ENCODE measurements at places on chromosomes 12 and 14. TPM values are rescaled to one million over a fixed set of nuclear protein-coding genes. Genes with fewer than 3 reads are reported as not detected.

Gene IAPP
- not detected for total RNA-seq

DNA sequence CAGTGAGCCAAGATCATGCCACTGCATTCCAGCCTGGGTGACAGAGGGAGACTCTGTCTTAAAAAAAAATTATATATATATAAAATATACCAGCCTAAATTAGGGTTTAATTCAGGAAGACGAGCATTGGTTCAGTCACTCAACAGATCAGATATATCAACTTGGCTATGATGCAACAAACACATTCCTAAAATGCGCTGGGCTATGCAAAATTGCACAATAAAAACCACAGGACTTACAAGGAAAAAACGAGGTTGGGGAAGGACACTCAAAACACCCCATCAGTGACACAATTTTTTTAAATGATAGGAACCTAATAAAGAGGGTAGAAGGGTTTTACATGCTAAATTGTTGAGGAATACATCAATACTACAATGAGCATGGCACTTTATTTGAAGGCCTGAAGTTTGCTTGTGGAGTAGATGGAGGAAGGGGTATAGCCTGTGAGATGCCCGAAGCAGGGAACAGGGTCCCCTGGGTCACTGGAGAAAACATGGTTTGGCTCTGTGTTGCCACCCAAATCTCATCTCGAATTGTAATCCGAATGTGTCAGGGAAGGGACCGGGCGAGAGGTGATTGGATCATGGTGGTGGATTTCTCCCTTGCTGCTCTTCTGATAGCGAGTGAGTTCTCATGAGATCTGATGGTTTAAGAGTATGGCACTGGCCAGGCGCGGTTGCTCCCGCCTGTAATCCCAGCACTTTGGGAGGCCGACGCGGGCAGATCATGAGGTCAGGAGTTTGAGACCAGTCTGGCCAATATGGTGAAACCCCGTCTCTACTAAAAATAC is 71.2 kb downstream of the TNFAIP2 start:
- no peak for DNase-seq

- no peak for DNase-seq
Measured at GRCh38 chr12:54138219-54138618, 50.6 kb downstream of the SMUG1 start.

DNA sequence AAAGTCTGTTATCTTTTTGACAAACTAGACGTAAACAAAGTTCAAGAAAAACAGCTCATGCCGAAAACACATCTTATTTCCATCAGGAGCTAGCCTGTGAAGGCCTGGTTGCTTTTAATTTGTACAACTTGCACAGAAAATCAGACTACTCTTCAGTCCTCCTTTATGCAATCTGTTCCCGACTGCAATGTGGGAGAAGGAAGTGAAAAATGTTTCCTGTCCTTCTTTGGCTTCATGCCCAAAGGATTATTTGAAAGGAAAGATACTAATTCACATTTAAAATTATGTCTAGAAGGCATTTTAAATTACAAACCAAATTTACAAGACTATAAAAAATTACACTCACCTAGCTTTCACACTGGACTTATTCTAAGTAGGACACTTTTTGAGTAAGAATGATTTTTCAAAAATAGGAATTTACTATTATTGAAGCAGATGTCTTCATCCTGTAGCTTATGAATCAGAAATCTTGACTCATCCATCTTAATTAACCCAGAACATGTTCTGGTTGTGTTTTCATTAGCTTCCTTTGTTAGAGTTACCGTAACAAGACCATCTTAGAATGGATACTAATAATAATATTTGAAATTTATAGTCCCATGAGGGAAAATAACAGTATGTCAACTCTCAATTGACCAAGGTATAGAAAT is 272.6 kb downstream of the PRKD1 start:
- DNase-seq = peak; percentile 3

Gene CNPY2
- total RNA-seq = 73.5 TPM

Gene SLC38A4
- total RNA-seq = 2.3 TPM

DNA sequence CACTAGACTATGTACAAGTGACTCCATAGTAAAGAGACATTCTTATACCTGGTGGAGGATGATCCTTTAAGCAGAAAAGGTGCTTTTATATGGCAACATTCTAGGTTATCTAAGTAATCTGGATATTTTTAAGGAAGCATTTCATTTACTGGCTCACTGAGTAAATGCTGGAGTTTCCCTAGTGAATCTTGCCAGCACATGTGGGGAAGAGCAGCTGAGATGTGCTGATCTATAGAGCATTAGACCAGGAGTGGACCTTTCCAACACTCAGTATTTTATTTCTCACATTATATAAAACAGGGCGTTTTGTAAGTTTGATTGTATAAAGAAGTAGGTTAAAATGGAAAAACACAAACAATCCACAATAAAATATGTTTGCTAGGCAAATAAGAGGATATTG is 478.5 kb downstream of the ATP23 start:
- DNase-seq = no peak

DNA sequence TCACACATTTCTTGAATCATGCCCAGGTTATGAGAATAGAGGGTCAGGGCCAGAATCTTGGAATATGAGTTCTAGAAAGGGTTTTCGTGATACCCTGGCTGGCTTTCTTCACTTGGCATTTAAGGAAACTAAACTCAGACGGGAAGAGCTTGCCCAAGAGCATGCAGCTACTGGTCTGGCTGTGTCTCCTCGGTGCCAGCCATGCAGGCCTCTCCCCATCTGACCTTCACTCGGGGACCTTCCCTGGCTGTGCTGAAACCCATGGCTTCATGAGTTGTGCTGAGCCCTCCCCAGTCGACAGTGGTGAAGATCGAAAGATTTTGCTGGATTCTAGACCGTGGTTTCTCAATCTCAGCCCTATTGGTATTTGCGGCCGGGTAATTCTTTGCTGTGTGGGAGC is 38.0 kb downstream of the FOXN3 start:
- DNase-seq = no peak

DNA sequence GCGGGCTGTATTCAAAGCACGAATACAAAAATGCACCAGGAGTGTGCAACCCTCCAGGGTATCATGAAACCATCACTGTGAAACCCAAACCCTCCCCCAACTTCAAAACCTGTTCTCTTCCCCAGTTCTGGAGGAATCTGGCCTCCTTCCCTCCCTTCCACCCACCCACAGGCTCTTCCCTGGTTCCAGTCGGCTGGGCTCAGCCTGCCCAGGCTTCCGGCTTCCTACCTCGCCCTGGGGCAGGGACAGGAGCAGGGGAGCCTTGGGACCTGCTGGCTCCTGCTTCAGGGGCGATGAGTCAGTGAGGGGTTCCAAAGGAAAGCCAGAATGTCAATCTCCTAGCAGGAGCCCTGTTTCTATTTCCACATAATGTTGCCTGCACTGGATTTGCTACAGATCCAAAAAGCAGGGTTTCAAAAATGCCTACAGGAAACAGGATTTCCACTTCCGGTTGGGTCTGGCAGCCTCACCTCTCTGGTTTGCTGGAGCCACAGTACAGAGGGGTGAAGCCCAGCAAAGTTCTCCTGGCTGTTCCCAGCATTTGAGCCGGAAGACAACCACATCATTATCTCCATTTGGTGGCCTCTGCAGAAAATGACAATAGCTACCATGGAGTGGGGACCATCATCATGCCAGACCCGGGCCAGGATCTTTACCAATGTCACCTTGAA is 278.3 kb downstream of the DPF3 start:
- DNase-seq = peak; percentile 56

GRCh38 chr12:40106655-40107054 is 774 bp upstream of the SLC2A13 start:
- DNase-seq = no peak

Gene KCNMB4
- 0.39 TPM for total RNA-seq

- DNase-seq = no peak
Measured at GRCh38 chr14:56797569-56798446, 12.5 kb downstream of the OTX2 start.

Gene HPD
- total RNA-seq = not detected

DNA sequence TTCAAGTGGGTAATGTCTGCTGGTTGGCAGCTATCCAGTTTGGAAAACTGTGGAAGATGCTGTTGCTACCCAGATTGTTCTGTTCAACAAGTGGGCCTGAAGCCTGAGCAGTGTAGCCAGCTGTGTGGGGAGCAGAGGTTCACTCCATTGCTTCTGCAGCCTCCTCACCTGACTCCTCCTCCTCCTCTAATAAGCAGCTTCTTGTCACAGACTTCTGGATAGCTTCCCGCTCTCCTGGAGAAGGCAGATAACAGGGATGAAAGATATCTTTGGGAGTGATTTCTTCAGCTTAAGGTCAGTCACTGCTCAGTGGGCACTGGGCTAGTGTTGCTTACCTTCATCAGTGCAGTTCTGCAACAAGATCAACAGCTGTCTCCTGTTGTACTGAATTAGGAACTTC is 2.0 kb downstream of the POP5 start:
- DNase-seq = no peak

Gene RERG
- not detected for total RNA-seq

DNA sequence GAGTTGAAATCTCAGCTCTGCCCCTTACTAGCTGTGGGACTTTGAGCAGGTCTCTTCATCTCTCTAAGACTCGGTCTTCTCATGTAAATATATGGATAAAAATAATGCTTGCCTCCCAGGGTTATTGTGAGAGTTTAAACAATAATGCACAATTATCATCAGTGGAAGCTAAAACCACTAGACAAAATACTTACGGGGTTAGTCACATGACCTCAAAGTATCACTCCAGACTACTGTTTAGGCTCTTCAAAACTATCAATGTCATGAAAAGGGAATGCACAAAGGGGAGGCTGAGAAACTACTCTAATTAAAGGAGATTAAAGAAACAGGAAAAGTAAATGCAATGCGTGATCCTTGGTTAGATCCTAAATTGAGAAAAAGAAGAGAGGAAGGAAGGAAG is 24.5 kb upstream of the TSPAN11 start:
- no peak for DNase-seq

Gene SYT1
- total RNA-seq = 6.3 TPM

GRCh38 chr12:90953956-90954421 is 987 bp downstream of the CCER1 start:
- no peak for DNase-seq

GRCh38 chr12:128205758-128206157 is 61.2 kb upstream of the TMEM132C start:
- no peak for DNase-seq

- DNase-seq = no peak
Measured at GRCh38 chr12:131561051-131561450, 149.8 kb upstream of the SFSWAP start.

Gene ANG
- total RNA-seq = 5.6 TPM

Gene KIF21A
- 5.3 TPM for total RNA-seq

- peak; percentile 4 for DNase-seq
Measured at GRCh38 chr12:4539167-4539870, 629 bp downstream of the RAD51AP1 start.
